Caco-2 (cell line): ENCODE measurements at places on chromosomes 2 and 18. TPM values are rescaled to one million over a fixed set of nuclear protein-coding genes. Genes with fewer than 3 reads are reported as not detected.

- no peak for DNase-seq
These were observed 29.0 kb upstream of the TTR start for GRCh38 chr18:31562726-31563125.

GRCh38 chr2:145260081-145260480 lies 740.2 kb upstream of the ZEB2 start:
- DNase-seq: no peak

- DNase-seq: no peak
These were observed 32.1 kb upstream of the RHOB start for GRCh38 chr2:20414806-20415205.

DNA sequence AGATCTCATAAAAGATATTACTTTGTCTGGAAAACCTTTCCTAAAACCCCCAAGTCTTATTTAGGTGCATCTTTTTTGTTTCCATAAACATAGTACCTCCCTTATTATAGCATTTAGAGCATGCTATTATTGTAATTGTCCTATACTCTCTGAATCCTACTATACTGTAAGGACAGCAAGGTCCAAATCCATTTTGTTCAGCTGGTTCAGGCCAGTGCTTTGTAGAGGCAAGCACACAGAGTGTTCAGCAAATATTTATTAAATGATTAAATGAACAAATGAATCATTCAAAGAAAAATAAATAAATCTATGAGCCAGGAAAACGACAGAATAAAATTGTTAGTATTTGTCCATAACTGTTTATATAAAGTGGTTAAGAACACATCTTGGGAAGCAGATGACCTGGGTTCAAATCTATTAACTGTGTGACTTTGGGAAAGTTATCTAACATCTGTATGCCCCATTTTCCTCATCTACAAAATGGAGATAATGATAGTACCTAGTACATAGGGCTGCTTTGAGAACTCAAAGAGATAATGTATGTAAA lies 86.0 kb downstream of the COL3A1 start:
- no peak for DNase-seq

- DNase-seq: no peak
These were observed 23.4 kb downstream of the MROH2A start for GRCh38 chr2:233801357-233802131.

Gene MPV17
- 43.4 and 50.6 TPM in 2 replicates for total RNA-seq

Gene MGAT4A
- 63.7 and 72.3 TPM in 2 replicates for total RNA-seq
